RPMI7951 (cell line): ENCODE measurements at places on chromosomes 1 and 21.
A peak's percentile ranks its signal among the peaks of the same experiment; 100 is the strongest.

DNA sequence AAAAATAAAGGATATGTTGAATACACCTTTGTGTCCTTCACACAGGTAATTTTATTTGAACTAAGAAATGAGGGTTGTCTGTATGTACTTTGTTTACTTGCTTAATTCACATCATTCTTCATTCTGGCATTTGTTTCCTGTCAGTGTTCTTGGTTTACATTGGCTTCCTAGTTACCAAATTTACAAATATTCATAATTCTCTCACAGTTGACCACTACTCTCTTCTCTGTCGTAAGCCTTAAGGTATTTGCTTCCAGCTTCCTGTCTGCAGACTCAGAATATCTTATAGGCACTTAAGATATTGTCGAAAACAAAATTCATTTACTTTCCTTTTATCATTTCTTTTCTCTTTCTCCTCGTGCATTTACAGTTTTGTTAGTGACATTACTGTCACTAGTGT, 15.9 kb downstream of the RNPC3 start:
- DNase-seq, result no peak

DNA sequence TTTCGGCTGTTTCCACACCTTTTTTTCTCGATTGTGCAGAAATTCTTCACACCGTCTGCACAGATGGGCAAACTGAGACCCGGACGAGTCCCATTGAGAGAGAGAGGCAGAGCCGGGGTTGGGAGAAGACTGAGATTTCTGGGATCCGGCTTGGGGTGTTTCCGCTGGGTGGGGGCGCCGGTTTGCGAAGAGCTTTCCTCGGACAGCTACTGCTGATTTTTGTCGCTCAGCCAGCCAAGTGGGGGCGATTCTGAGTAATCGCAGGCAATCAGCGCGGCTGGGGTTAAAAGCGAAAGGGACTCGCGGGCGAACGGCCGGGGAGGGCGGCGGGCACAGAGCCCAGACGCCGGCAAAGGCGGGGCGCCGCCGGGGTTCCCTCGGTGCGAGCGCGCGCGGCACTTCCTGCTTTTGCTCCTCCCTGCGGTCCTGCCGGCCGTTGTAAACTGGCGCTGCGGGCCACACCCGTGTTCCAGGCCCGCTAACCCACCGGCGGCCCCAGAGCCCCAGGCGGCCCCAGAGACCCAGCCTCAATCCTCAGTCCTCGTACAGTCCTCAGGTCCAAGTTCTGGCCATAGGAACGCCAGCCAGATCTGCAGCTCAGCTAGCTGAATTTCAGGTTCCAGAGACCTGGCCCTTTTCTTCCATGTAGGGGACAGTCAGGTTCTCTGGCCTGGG, 32.4 kb upstream of the JUN start:
- peak; percentile 94 for DNase-seq

GRCh38 chr1:88571506-88571905, 112.6 kb upstream of the PKN2 start:
- no peak for DNase-seq

DNA sequence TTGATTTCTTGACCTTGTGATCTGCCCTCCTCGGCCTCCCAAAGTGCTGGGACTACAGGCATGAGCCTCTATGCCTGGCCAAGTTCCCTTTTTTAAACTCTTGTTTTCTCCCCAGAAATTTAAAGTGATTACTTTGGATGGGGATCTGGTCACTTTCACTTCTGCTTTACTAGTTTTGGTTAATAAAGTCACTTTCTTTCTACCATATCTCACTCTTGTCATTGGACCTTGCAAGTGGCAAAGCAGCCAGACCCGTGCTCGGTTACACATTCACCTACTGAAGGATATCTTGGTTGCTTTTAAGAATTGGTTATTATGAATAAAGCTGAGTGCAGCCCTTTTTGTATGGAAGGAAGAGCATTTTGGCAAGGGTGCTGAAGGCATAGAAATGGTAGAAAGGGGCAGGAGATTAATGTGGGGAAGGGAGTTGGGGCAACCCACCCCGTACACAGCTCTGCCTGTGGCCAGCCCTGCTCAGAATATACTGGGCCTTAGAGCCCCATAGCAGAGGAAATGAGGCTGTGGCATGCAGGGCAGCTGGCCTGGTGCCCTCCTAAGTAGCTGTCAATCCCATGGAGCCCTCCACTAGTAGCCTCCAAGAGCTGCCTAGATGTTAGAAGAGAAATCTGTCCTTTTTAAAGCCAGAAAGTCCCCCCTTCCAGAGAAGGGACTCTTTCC, 40.7 kb downstream of the CD2 start:
- no peak for DNase-seq

DNA sequence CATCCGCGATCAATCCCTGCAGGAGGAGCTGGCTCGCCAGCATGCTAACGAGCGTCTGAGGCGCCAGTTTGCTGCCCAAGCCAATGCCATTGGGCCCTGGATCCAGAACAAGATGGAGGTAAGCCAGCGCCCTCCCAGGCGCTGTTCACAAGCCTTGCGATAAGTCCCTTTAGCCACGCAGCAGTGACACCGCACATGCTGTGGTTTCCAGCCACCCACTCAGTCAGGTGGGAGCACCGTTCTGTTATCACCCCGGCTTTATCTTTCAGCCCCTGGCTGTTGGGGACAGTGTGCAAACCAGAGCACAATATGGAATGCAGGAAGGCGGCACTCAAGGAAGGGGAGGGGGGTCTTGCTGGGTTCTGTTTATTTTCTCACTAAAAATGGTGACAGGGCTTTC, 41.1 kb upstream of the MTR start:
- DNase-seq, result no peak

- no peak for DNase-seq
These were observed 11.6 kb downstream of the TINAGL1 start for GRCh38 chr1:31587720-31588423.

DNA sequence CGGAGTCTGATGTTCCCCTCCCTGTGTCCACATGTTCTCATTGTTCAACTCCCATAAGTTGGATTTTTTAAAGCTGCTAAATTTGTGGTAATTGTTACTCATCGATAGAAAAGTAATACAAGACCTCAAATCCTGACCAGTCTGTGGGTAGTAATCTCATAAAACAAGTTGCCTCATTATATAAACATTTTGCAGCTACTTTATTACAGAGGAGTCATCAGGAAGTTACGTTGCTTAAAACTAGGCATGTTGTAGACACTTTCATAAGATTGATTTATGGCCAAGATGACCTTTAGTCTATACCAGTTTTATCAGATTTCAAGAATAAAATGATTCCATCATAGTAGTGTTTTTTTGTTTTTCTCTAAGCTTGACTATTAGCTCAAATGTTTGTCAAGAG, 208.8 kb downstream of the GIPC2 start:
- peak; percentile 60 for DNase-seq

GRCh38 chr1:205304695-205305070, 16.9 kb downstream of the NUAK2 start:
- DNase-seq, result no peak

DNA sequence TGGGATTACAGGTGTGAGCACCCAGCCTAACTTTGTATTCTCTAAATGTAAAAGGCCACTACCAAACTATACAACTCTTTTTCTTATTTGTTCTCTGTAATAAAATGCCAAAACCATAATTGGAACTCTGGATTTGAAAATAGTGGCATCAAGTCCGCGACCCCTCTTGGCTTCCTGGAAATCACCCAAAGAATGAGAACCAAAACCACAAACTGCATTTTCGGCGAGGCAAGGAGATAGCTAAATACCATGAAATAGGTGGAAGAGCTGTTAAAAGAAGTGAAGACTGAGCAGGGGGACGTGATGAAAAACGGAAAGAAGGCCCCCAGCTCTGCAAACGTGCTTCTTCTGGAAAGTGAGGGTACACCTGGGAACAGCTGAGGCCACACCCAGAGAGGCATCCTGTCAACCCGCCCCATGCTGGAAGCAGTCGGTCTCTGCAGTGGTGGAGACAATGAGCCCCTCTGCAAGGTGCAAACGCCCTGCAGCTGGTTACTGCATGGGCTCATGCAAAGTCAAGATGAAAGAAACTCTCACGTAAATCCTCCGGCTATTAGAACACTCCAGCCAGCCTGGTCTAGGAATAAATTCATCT, 22.5 kb downstream of the VPS26C start:
- no peak for DNase-seq

DNA sequence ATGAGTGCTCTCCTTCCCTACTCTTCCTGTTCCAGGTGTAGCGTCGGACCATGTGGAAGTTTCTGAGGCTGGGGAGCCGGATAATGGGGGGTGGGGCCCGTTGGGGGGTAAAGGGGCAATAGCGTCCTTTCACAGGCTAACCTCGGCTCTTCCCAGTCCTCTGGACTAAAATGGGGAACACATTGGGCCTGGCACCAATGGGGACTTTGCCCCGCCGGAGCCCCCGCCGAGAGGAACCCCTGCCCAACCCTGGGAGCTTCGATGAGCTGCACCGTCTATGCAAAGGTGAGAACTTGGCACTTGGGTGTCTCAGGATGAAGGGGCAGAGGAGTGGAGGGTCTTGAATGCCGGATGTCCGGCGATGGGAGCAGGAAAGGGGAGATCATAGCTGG, 456 bp downstream of the TOMM40L start:
- DNase-seq, result no peak

DNA sequence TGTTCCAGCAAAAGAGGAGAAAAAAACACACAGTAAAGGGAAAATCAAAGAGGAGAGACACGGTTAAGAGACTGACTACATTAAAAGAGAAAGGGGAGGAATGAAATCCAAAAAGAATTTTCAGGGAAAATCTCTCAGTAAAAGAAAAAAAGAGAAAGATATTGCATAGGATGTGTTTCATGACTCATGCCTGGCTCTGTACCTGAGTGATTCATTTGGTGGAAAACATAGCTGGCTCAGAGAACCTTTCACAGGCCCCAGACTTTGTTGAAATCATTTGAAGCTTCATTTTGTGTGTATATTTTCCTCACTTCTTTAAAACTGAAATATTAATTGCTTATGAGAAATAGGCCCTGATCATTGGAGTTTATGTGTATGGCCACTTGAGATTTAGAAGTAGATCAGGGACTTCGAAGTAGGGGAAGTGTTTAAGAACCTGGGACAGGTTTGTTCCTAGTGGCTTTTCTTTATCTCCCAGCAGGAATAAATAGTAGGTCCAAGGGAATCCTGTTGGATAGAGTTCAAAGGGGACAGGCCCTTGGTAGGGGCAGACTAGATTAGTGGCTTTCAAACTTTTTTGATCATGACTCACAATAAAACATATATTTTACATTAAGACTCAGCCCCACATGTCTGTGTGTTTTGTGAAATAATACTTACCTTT, 239.1 kb upstream of the SGIP1 start:
- peak; percentile 63 for DNase-seq

DNA sequence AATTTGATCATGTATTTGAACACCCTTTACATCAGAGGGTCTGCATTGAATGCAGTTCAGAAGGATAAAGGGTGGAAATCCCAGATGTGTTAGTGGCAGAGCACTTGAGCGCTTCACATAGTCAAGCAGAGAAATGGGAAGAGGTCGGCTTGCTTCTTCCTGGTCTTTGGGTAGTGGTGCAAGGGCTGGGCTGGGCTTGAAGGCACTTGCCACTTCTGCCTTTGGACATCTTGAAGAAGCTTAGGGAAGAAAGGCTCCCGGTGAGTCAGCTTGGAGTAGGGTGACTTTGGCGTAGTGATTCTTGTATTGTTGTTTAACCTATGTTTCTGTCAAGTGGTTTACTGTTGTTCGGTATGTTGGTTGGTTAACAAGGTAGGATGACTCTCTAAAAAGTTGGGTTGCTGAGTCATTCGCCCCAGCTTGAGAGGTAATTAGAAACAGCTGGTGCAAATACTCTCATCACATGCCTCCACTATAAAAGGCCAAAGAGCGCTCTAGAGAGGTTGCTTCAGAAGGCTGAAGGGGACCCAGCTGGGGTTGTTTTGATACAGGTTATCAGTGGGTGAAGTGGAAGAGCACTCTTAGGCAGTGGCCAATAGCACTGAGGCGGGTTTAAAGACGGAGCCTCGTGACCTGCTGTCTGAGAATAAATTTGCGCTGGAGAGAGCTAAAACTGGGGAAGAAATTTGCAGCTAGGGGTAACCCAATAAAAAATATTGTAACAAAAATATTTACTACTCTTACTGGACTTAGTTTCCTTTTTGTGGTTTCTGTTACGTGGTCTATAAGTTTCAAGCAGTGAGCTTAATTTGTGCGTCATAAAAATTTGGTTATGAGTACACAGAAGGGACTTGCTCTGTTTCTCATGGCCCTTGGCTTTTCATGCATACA, 1.4 kb downstream of the BACH1 start:
- DNase-seq, result peak; percentile 98

GRCh38 chr21:35198982-35199732, 150.1 kb upstream of the RUNX1 start:
- DNase-seq, result no peak
